ENCODE measurements at places on chromosomes 4 and X.

DNA sequence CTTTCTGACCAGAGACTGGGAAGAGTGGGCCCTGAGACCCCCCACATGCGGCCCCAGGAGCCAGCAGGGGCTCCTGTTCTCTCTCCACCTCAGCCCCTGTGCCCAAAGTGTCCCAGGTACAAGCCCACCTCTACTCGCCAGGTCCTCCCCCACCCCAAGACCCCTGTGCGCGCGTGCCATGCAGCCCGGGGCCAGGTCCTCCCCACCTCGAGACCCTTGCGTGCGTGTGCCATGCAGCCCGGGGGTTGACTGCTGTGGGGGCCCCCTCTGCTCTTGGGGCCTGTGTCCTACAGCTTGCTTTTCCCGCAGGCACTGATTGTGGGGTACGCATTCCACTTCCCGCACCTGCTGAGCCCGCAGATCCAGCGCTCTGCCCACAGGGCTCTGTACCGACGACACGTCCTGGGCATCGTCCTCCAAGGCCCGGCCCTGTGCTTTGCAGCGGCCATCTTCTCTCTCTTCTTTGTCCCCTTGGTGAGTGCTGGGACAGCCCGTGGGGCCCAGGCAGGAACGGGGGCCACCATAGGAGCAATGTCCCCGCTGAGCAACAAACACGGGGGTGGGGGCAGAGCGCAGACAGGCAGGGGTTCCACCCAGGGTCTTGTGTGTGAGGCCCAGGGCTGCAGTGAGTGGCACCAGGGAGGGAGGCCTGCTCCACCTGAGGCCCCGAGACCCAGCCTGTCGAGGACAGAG is 20.3 kb downstream of the DGKQ start:
- no peak for DNase-seq

- DNase-seq: no peak
These were observed 19.9 kb downstream of the TSC22D3 start for GRCh38 chrX:107755721-107756120.

DNA sequence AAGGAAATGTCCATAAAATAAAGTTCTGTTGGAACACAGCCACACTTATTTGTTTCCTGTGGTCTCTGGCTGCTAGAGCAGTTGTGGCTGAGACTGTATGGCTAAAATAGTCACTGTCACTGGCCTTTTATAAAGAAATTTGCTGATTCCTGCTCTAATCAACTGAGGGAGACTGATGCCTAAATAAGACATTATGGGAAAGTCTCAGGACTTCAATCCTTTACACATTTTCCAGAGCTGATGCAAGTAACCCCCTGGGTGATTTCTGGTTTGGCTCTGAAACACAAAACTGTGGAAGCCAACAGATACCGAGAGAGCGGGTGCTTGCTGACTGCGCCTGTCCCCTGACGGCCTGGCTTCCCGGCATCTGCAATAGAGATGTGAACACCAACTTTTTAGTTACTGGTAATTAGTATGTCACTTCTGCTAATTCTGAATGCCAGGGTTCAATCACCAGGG is 64.0 kb downstream of the POLR2B start:
- no peak for DNase-seq

DNA sequence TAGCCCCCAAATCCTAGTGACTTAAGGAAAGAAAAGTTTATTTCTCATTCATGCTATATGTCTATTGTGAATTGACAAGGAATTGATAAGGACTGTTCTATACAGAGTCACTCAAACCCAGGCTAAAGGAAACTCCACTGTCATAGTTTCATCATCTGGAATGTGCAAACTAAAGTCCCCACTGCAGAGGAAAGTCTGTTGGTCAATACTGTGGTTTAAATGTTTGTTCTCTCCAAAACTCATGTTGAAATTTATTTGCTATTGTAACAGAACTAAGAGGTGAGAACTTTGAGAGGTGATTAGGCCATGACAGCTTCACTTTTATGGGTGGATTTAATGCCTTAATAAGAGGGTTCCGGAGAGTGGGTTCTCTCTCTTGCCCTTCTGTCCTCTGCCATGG is 149.6 kb downstream of the COX18 start:
- DNase-seq: no peak

DNA sequence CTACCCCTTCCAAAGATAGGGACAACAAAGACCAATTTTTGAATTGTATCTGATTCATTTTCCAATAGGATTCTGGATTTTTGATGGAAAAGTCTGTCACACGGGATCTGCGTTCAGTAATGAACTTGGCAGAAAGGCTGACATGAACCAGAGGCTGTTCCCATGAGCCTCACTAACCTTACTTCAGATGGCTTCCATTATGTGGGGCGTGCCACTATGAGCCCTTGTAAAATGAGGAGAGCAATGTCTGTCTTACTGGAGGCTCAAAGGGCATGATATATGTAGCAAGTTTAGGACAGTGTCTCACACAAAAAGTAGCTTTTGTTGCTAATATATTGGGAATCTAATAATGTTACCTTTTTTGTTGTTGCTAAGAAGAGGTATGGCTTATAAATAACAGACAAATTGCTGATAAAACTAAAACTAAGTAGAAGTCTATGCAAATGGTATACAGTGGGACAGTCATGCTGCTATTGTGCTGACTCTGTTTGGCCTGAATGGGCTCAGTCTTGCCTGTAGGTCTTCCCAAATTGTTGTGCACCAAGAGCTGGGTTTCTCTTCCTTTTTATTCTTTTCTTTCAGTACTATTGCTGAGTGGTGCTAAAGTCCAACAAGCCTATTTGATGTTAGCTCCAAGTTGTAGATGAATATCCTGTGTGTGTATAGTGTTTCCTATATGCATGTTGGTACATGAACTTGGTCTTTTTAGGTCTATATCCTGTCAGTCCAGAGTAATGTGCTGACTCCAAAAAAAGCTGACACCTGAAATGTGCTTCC is 132.1 kb downstream of the SPRY1 start:
- no peak for DNase-seq

- DNase-seq: no peak
These were observed 486 bp downstream of the CLCN3 start for GRCh38 chr4:169620880-169621248.

- DNase-seq: peak; percentile 44
These were observed 5.9 kb downstream of the IRAK1 start for GRCh38 chrX:154013614-154014360.

DNA sequence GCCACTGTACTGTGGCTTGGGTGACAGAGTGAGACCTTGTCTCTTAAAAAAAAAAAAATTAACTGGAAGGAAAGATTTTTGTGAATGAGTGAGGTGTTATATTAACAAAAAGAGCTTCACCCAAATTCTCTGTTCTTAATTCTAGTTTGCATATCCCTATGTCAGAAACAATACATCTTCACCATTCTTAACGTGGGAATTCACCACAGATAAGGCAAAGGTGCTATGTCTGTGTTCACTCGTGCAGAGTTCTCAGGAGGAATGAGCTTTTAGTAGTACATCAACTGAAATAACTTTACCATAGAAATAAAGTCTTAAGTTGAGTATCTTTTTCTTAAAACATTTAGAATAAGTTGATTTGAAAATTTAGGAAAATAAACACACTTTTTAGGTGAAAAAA is 135.1 kb downstream of the RAPGEF2 start:
- no peak for DNase-seq

DNA sequence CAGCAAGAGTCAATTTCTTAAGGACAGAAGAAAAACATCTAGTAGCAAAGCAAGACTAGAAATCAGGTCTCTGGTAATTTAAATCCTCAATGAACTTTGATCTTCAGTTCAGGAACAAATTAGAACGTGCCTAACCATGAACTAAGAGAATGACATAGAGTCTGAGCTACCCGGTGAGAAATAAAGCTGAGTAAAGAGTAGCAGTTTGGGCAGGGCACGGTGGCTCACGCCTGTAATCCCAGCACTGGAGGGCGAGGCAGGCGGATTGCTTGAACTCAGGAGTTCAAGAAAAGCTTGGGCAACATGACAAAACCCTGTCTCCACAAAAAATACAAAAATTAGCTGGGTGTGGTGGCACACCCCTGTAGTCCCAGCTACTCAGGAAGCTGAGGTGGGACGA is 37.7 kb downstream of the ACE2 start:
- no peak for DNase-seq

GRCh38 chr4:149785696-149786431 is 29.8 kb downstream of the IQCM start:
- DNase-seq: no peak

- DNase-seq: no peak
These were observed 24.4 kb upstream of the CCNI start for GRCh38 chr4:77100234-77100633.

DNA sequence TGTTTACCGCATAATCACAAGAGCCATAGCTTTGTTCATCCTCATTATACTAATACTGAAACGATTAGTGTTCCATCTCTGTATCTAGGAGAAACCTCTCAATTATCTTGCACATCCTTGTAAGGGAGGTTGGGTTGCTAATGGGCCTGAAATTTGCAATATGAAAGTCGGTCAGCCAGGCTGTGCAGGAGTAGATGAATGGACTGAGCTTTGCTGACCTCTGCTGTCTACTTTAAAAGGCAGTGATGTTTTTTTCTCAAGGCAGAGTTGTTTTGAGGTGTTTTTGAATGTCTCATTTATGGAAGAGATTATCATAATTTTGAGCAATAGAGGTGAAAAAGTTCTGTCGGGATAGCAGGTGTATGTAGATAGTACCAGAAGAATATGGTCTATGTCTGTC is 47.9 kb upstream of the LINC00632 start:
- DNase-seq: no peak

GRCh38 chr4:23733476-23733875 is 156.4 kb downstream of the PPARGC1A start:
- DNase-seq: no peak
